AG09319 (cell line): ENCODE measurements at places on chromosomes 3 and 15.

DNA sequence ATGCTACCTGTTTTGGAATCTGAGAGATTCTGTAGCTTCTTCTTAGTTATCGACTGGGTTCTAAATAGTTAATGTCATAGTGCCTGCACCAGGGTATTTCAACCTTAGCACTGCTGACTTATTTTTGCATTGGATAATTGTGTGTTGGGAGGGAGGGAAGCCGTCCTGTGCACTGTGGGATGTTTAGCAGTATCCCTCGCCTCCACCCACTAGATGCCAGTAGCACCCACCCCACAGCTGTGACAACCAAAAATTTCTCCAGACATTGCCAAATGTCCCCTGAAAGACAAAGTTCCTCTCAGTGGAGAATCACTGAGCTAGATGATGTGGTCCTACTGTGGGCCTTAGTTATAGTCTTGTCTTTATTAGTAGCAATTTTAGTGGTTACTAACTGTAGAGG, 88.3 kb downstream of the TGFBR2 start:
- DNase-seq = no peak

DNA sequence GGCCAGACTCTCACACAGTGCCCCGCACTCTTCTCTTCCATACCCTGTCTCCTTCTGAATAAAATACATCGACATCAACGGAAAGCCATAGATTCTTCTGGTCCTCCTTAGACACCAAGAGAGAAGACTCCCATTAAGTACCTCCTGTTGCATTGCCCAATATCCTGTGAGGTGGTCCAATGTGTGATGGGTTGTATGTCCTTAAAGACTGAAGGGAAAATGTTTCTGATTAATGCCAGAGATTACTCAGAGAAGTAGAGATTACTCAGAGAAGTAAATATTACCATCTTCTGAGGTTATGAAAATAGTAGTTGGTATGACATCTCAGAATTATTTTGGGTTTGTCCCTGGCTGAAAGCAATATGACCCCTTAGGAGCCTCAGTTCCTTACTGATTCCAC, 60.8 kb upstream of the GALNT15 start:
- no peak for DNase-seq

DNA sequence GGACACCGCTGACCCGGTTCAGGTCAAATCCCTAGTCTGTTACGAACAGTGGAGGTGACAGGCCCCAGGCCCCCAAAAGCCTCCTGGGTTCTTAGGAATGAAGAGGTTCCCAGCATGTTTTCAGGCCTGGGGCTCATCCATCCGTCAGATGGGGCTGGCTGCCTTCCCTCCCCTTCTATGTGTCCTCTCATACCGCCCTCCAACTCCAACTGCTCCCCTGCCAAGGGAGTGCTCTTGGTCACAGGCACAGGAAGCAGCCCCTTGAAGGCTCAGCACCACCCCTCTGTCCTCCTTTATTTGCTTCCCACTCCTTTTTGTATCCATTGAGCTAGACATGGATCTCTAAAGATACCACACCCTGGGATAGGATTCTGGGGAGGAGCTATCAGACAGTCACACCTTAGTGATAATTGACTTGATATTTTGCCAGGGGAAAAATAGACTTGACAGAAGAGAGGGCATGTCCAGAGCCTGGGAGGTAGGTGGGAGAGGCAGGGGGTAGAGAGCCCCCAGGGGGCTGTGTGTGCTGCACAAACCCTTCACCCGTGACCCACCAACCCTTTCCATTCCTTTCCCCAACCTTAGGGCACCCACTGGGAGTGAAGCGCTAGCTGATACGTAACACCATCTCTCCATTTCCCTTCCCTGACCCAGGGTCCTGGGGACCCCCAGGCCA, 10.7 kb upstream of the CSPG4 start:
- DNase-seq = no peak

DNA sequence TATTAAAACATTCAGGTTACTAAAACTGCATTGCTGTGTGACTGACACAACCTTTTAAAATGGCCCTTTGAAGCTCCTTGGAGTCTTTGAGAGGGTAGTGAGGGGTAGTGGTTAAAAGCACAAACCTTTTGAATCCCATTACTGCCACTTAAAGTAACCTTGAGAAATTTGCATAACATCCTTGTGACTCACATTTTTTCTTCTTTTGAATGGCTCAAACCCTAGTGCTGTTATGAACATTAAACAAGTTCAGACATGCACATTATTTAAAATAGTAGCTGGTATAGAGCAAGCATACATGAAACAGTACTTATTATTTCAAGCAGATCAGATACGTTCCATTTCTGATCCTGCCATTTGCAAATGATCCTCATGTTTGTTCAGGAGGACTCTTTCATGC, 3.7 kb upstream of the CLDN1 start:
- DNase-seq = no peak

- no peak for DNase-seq
Observed at GRCh38 chr3:184230603-184231528, 1.5 kb downstream of the VWA5B2 start.

DNA sequence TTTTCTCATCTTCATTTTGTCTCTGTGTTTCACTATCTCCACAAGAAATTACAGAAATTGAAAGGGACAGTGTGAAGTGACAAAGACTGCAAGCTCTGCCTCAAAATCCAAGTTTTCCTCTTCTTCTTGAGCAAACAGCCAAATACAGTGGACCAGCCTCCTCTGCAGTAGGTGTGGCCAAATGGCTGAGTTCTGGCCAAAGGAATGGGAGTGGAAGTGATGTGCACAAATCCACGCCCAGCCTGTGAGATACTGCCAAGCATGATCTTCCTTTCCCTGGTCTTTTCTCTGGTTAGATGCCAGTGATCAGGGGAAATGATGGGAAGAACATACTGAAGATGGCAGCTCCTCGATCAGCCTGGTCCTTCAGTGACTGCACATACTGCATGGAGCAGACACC, 111.0 kb upstream of the CPNE4 start:
- DNase-seq = no peak

- DNase-seq = no peak
Observed at GRCh38 chr3:83968356-83968755, 990.4 kb upstream of the CADM2 start.

DNA sequence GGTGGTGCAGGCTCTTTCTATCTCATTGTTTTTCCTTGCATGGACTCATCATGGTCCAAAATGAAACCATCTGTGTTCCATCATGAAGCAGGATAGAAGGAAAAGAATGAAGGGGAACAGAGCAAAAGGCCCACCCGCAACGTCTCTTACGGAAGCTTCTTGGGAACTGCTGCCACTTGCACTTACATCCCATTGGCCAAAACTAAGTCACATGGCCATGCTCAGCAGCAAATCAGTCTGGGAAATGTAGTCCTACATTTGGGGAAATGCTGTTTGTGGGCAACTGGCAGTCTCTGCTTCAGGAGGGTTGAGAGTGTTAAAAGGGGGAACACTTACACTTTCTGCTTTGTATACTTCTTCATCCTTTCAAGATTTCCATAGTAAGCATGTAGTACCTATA, 191.6 kb downstream of the SV2B start:
- no peak for DNase-seq

DNA sequence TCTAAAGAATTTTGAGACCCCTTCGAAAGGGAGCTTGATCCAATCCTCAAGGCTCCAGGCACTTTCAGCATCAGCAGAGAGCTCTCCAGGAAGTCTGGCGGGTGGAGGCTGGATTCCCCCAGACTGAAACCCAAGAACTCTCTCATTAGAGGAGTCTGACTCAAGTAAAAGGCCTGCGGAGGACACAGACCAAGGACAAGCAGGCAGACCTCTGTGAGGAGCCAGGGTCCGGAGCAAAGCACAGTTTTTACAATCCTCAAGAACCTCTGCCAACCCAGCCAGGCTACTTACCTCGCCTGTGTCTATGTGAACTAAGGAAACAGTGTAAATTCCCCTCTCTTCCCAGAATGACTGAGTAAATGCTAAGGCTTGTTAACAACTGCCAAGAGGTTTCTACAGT, 86.2 kb downstream of the FBN1 start:
- peak; percentile 70 for DNase-seq

GRCh38 chr15:81133782-81134461, at the start of gene CFAP161:
Gene CFAP161 (plus strand): TSS chr15:81134270. CDS start chr15:81134330, 60 bp downstream.
- no peak for DNase-seq

DNA sequence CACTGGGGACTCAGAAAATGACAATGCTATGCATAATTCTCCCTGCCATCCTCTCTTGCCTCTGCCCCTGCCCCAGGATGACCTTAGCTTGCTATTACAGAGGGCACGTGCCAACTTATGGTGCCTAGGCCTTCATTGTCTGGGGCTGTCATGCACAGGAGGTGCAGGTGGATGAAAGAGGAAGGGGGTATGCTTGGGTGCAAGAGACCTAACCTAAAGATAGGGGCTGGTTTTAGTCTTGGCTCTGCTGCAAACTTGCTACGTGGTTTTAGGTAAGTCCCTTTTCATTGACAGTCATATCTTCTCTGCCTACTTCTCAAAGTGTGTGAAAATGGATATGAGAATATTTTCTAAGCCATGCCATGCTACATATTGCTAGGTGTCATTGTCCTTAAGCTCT, 161.3 kb downstream of the EPHB1 start:
- DNase-seq = no peak

DNA sequence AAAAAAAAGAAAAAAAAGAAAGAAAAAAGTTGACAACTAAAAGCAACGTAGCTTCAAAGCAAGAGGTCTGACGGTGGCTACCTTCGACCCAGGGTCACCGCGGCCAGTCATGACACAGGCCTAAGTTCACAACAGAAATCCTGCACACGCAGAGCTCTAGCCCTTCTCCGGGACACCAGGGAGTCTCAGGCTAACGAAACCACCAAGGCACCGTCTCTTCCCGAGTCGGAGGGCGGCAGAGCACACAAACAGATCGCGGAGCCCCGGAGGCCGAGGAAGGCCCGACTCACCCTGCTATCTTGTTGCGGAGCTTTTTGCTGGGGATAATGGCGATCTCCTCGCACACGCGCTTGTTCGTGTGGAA, 584 bp downstream of the RPS17 start:
- no peak for DNase-seq

DNA sequence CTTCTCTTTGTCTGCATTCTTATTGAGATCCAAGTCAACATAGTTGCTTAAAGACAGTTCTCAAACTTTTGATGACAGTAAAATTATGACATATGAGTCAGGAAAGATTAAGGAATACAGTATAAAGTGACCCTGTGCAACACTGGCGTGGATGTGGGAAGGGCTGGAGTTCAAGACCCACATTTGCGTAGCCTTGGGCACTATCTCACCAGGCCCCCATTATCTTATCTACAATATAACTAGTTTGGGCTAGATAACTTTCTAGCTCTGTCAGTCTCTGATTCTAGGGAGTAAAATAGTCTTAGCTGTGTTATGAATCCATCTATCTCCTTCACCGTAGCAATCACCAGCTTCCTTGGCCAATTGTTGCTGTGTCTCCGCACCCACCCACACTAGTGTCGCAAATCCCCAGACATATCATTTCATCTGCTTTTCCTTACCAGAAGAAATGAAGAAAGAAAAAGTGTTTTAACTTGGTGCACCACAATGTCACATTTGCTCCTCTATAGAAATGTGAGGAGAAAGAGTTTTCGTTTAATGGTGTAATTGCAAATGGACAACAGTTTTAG, 14.9 kb upstream of the TM4SF4 start:
- no peak for DNase-seq

GRCh38 chr15:91929509-91929908, 76.0 kb downstream of the SLCO3A1 start:
- no peak for DNase-seq

GRCh38 chr3:195209083-195209846, 61.7 kb downstream of the XXYLT1 start:
- DNase-seq = no peak

- DNase-seq = no peak
Observed at GRCh38 chr15:85860394-85861161, 65.9 kb upstream of the KLHL25 start.

GRCh38 chr3:38608086-38608775, 41.3 kb downstream of the SCN5A start:
- no peak for DNase-seq

DNA sequence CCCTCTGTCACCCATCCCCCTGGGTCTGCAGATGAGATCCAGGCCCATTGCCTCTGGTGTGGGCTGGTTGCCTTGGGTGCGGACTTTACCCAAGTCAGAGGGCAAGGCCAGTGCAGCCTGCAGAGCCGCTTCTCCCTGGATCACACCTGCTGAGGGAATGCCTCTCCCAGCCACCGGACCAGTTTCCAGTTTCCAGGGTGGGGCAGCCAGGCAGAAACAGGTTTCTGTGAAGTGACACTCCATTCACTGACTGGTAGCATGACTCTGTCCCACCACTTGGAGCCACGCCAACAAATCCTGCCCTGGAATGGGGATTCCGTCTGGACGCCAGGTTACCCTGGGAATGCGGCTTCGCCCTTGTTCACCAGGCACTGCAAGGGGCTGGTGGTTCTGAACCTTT, 30.0 kb downstream of the PAQR5 start:
- no peak for DNase-seq

DNA sequence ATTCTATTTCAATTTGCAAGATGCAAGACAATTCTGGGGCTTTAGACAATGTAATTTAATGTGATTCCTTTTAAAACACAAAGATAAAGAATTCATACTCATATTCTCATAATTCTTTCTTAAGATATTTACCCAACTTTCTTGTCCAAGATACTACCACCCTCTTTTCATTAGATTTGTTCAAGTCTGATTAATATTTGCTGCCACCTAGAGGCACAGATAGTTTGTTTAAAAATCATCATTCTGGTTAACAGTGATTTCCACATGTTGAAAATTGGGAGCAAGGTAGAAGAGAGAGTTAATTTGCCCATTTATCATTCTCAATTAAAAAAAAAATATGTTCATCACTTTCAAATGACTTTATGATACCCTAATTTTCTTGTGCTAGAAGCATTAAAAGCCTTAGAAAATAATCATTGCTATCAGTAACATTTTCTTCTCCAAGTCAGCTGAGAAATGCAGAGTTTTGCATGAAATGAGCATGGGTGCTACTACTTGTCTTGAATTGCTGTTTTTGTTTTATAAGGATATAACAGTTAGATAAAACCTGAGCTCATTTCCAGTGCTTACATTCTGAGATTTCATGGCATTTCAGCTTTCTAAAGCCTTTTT, 11.6 kb downstream of the TAMM41 start:
- no peak for DNase-seq

- no peak for DNase-seq
Observed at GRCh38 chr3:11377719-11378118, 105.5 kb downstream of the ATG7 start.

- no peak for DNase-seq
Observed at GRCh38 chr15:41779662-41780157, 5.4 kb downstream of the MAPKBP1 start.

DNA sequence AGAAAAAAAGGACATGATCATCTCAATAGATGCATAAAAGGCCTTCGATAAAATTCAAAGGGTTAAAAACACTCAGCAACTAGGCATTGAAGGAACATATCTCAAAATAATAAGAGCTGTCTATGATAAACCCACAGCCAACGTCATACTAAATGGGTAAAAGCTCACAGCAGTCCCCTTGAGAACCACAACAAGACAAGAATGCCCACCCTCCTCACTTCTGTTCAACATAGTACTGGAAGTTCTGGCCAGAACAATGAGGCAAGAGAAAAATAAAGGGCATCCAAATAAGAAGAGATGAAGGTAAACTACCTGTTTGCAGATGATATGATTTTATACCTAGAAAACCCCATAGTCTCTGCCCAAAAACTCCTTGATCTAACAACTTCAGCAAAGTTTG, 619.7 kb upstream of the LMCD1 start:
- no peak for DNase-seq

GRCh38 chr15:80478075-80478474, 73.9 kb downstream of the ARNT2 start:
- DNase-seq = no peak

- DNase-seq = no peak
Observed at GRCh38 chr3:17431004-17431403, 311.4 kb downstream of the TBC1D5 start.
